ENCODE measurements at places on chromosomes 1 and 21.

DNA sequence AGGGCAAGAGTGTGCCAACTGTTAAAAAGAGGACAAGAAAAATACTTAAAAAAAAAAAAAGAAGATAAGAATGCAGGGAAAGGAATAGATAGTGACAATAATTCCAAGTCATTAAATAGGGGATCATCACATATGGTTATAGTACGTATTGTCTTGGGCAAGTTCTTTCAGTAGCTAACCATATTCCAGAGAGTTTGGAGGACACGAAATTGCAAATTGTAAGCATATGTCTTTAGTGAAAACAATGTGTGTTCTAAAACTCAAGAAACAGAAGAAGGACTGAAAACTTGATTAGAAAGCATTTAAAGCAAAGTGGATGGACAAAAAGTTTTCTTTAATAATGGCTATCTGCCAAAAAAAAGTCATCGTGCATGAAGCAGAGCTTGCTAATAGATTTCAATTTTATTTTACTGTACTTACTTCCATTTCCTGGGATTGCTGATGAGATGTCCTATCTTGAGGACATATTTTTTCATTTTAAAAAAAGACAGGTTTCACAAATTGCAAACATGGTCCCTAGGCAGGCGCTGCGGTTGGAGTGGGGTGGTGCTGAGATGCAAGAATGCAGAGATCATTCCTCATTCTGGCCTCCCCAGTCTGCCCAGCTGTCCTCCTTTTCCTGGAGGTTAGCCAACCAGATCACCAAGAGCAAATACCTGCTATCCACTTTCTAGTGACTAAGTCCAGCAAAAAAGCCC lies 11.9 kb downstream of the TSPAN2 start:
- DNase-seq: no peak

GRCh38 chr1:236027104-236027503 lies 37.8 kb downstream of the NID1 start:
- DNase-seq: no peak

DNA sequence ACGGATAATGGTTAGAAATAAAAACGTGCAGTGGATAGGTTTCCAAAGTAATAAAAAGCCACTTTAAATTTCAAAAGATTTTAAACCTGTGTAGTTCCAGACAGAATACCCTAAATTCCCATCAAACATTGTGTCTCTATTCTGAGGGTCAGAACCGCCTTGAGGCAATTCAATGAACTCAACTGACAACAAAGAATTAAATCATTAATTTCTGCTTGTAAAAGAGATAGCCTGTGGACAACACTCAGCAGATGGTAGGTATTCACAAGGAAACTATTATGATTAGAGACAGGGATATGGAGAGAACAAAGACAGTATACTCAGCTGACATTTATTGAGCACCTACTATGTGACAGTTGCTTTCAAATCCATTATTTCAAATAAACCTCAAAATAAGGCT lies 35.1 kb upstream of the JUN start:
- DNase-seq: no peak

DNA sequence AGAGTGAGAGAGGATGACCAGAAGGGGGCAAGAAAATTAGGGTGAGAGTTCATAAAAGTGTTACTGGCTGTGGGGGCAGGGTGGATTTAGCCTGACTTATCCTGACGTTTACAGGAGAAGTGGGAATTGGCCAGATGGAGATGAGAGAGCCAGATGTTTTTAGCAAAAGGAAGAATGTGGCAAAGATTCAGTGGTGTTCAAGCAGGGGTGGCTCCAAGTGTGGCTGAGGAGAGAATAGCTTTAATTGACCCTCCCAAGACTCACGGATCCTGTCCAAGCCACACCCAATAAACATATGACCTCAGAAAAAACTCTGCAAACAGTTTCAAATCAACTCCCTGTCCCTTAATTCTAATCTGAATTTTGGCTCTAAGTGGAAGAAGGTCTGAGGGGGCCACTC lies 35.2 kb upstream of the EDEM3 start:
- no peak for DNase-seq

DNA sequence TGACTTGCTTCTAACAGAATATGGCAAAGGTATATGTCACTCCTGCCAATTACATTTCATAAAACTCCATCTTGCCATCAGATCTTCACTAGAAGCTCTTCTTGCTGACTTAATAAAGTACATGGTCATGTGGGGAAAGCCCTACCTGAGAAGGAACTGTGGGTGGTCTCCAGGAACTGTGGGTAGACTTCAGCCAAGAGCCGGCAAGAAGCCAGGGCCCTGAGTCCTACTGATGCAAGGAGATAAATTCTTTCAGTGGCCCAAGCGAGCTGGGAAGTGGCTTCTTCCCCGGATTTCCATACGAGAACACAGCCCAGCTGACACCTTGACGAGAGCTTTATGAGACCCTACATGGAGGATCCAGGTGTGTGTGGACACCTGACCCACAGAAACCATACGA lies 228.7 kb downstream of the SMYD3 start:
- DNase-seq: no peak

GRCh38 chr1:164983023-164983650 lies 373.4 kb downstream of the LMX1A start:
- DNase-seq: no peak

- no peak for DNase-seq
Observed at GRCh38 chr1:27596986-27597385, 7.0 kb downstream of the AHDC1 start.

- no peak for DNase-seq
Observed at GRCh38 chr1:21280011-21280471, 10.2 kb downstream of the ECE1 start.

DNA sequence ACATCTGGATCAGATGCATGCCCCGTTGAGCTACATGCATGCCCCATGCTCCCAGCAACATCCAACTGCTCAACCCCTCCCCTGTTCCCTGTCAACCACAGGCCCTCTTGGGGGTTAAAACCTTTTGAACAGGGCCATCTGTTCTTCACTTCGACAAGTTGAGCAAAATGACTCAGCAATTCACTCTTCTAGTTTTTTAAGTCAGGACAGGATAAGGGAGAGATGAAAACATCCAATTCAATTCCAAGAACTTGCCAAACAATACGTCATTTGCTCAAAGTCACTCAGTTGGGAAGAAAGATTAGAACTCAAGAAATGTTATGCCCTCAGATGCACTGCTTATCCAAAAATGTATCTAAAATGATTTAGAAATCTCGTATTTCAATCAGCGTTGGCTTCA lies 46.1 kb upstream of the MTF2 start:
- DNase-seq: no peak

GRCh38 chr1:112245114-112245513 lies 150.9 kb upstream of the CTTNBP2NL start:
- DNase-seq: no peak

GRCh38 chr1:21543598-21543997 lies 34.4 kb downstream of the ALPL start:
- DNase-seq: no peak

DNA sequence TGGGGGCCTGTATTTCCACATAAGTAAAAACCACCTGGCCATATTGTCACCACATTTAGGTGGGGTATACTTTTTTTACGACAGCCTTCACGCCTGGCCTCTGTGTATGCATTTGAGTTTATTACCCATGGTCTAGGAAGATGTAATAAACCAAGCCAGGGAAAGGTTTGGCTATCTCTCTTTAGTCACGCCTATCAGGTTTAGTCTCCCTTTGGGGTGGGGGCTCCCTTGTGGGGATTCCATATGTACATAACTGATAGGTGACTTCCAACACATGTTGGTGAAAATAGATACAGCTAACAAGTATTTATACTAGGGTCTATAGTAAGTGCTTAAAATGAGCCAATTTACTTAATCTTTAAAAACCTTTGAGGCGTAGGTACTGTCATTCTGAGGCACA lies 4.2 kb downstream of the YBX1 start:
- no peak for DNase-seq

- DNase-seq: no peak
Observed at GRCh38 chr1:104636581-104636980, 886.9 kb downstream of the AMY1C start.

DNA sequence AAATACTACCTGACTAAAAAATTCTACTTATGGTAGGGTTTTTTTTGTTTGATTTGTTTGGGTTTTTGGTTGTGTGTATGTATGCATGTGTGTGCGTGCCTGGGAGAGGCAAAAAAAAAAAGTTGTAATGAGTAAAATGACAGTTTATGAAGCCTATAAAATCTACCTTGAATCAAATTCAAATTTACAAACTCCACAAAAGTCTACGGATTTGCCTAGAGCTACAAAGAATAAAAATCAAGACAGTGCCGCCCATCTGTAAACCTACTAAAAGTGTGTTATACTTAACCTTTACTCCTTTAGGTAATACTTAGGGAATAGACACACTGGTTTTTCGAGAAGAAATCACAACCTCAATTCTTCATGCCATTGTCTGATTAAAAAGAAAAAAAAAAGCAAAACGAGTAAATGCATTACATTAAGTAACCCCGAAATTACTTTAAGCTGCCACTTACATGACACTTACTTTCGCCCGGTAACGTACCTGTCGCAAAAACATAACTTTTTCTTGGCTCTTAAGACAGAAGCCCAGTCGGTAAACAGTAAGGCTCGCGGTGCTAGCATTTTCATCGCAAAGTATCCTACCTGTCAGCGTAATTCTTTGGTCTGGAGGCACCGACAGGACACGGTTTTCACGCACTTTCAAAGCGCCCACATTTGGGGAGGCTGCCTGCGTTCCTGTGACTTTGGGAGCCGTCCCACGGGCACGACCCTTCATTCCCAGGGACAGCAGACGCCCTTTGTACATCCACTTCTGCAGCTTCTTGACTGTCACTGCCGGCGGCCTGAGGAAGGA lies 951 bp downstream of the SYDE2 start:
- DNase-seq: no peak
